CD8-positive, alpha-beta memory T cell (primary cell): ENCODE measurements at places on chromosomes 6 and 20. TPM values are rescaled to one million over a fixed set of nuclear protein-coding genes. Genes with fewer than 3 reads are reported as not detected.

The KCNB1 gene
- total RNA-seq: not detected

- H3K27ac ChIP-seq: no peak overlapping the region
- DNase-seq: no peak
- H3K36me3 ChIP-seq: no peaks in the 10 kb centered on the region
- no peak overlapping the region for H3K4me3 ChIP-seq
Observed at GRCh38 chr20:38789503-38790199, 15.8 kb upstream of the PPP1R16B start.

DNA sequence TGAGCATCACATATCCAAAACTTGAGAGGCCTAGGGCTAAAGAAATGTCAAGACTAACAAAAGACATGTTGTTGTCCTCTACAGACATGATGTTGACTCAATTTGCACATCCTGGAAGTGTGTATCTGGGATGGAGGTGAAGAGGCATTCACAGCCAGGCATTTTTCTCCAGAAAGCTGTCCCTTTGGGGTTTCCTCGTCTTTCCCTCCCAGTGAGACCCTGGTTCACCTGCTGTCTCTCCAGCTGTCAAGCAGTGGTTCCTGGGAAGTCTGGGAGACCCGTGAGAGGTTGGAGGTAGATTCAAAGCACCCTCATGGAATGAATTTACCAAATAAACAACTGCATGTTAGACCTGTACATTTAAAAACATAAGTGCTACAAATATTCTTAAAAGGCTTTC, 32.1 kb downstream of the BACH2 start:
- no peak overlapping the region for H3K4me3 ChIP-seq
- H3K36me3 ChIP-seq: no peaks in the 10 kb centered on the region
- peaks cover 87% of the 10 kb centered on the region for H3K4me1 ChIP-seq
- no peaks in the 10 kb centered on the region for H3K27me3 ChIP-seq
- no peak for DNase-seq
- H3K27ac ChIP-seq: no peak overlapping the region

GRCh38 chr6:168863467-168863866, 390.2 kb downstream of the THBS2 start:
- no peaks in the 10 kb centered on the region for H3K4me1 ChIP-seq
- no peak for DNase-seq
- no peak overlapping the region for H3K4me3 ChIP-seq
- H3K27ac ChIP-seq: no peak overlapping the region
